ENCODE measurements at places on chromosomes 16 and 17.
A peak's percentile ranks its signal among the peaks of the same experiment; 100 is the strongest.

GRCh38 chr17:69945698-69946185, 129.3 kb upstream of the KCNJ16 start:
- DNase-seq = no peak

DNA sequence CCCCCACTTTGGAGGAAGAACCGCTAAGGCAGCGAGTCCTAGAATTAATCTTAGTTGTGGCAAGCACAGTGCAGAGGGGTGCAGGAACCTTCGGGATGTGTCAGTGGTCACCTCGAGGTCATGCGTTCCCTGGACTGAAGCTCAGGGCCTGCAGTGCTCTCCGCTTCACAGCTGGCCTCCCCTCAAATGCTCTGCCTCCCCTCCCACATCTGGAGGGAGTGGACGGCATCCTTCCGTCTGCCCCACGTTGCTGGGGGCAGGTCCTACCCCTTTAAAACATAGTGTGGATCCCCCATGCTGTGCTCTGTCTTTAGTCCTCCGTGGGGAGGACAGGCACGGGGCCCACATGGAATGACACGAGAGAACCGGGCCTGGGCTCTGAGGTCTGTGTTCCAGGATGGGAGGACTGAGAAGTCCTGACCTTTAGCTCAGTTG, 99.5 kb upstream of the CDC42EP4 start:
- DNase-seq = no peak

GRCh38 chr17:17971431-17972125, 622 bp downstream of the TOM1L2 start:
- DNase-seq = peak; percentile 22

DNA sequence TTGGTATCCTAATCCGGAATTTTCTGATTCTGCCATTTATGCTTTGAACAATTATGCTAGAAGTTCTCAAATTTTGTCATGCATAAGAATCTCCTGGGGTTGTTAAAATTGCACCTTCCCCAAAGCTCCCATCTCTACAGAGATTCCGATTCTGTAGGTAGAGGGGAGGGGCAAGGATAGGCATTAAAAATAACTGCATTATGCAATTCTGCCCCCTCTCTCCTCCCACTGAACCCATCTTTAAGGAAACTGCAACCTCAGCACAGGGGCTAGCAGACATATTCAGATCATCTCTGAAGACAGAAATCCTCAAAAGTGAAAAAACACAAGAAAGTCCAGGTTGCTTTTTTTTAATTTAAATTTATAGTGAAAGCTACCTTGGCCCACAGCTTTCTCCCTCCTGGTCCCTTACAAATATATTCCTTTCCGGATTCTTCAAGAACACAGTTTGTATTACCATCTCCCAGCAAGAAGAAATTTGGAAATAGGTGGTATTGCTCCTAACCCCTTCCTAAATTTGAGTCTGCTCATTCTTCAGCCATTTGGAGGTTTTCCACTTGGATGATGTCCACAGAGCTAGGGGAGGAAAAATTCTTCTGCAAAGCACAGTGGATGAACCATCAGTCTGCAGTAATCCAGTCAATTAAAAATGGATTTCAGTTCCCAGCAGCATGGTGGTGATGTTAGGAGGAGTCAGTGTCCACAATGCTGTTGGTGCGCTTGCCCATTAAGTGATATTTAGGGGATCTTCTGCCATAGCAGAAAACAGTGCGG, 67.7 kb downstream of the RBFOX1 start:
- no peak for DNase-seq

DNA sequence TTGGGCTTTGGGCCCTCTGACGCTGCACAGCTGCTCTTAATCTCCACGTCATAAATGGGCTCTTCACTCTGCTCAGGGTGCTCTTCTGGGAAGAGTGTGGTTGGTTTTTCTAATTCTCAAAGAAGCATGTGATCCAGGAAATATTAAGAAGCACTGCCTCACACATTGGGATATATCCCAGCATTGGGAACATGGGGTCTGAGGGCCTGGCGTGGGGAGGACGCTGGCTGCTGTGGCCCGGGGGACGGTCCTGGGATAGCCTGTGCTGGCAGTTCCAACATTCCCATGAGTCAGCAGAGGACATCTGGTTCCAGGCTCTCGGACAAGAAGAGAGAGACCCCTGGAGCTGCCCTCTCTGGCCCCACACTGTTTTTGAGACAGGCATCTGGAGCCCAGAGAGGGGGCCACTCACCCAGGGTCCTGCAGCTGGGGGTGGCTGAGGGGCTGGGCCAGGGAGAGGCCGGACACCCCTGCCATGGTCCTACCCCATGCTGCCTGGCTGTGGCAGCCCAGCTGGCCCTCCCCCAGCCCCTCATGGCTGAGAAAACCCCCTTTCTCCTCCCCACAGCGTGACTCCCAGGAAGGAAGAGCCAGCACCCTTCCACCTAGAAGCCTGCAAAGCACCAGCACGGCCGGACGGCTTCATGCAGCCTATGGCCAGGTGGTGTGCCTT, 58.8 kb downstream of the NT5M start:
- no peak for DNase-seq

- DNase-seq = no peak
Observed at GRCh38 chr17:1852327-1852726, 22.5 kb downstream of the RPA1 start.

DNA sequence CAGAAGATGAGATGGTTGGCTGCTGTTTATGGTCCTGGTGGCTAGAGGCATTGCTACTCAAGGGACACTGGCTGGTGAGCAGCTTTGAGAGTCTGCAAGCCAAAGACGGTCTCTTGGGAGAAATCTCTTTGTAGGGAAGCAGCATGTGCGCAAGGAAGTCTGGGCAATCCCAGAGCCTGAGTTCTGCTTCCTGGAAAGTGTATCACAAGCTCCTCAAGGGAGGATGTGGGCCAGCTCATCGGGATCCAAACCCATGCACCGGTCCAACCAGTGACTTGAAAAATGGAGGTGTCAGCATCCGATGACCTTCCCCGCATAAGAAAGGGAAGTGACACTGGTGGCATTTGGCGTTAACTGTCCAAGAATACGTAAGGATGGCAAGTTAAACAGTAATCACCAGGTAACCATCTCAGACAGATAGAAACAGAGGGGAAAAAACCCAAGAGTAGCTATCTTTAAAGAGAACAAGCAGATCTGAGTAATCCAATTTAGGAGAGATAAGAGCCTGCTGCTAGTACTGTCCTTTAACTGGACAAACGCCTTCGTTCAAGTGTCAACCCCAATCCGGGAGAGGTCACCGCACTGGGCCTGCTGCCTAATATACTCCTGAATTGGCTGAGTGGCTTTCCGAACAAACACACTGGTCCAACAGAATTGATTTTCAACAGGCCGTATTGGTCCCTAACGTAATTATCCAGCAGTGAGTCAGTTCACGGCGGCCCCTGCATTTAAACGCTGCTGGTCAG, 303.0 kb upstream of the ZFHX3 start:
- DNase-seq = no peak

- DNase-seq = no peak
Observed at GRCh38 chr17:47871048-47871447, 20.1 kb upstream of the SP6 start.

- no peak for DNase-seq
Observed at GRCh38 chr16:57172721-57173290, 13.0 kb downstream of the PSME3IP1 start.

DNA sequence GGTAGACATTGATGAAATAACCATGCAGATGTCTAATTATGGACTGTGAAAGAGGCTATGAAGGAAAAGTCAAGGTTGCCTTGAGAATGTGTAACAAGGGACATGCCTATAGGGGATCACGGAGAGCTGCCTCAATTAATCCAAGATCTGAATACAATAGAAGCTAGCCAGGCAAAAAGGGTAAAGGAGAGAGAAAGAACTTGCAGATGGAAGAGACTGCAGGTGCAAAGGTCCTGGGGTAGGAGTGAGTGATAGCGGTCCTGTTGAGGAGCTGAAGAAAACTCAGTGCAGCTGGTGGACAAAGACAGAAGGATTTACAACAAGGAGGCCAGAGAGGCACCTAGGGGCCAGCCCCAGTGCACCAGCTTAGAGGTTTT, 15.9 kb upstream of the TNS4 start:
- DNase-seq = no peak

DNA sequence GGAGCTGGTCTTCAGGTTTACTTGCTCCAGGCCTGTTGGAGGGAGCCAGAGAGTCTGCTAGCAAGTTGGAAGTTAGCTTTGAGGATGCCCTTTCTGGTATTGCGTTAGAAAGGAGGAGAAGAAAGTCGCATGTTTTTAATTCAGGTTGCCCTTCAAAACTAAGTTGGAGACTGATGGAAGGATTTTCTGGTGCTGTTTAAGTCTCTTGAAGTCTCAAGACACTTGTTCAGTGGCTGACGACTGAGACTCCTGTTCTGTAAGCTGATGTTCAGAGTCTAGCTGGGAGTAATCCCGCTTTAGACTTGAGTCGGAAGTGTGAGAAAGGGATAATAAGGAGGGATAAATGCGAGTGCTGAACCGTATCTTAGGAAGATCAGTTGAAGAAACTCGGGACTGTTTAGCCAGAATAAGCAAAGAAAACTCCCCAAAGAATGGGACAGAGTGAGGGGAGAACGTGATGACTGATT, 740 bp downstream of the AATF start:
- no peak for DNase-seq

DNA sequence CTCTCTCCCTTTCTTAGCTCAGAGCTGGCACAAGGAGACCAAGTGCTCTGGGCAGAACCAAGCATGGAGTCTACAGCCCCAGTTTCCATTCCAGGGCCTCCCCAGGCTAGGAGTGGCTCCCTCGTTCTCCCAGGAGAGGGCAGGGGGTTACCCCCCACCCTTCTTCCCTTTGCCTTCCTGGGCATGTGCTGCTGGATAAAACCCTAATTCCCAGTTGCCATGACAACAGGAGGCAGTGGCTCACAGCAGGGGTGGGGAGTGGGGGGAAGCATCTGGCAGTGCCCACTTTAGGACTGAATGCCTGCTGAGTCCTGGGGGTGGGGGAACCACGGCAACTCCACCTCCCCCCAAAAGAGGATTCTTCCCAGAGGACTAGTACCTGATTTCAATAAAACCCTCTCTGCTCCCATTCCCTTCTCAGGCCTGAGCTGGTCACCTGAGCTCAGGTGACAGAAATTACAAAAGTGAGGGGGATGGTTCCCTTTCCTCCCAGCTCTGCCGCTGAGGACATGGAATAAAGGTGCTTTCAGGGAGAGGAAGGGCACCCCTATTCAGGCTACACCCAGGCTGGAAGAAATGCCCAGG, 1.8 kb downstream of the MPP2 start:
- DNase-seq = no peak

GRCh38 chr16:79436885-79437284, 163.7 kb downstream of the MAF start:
- no peak for DNase-seq

DNA sequence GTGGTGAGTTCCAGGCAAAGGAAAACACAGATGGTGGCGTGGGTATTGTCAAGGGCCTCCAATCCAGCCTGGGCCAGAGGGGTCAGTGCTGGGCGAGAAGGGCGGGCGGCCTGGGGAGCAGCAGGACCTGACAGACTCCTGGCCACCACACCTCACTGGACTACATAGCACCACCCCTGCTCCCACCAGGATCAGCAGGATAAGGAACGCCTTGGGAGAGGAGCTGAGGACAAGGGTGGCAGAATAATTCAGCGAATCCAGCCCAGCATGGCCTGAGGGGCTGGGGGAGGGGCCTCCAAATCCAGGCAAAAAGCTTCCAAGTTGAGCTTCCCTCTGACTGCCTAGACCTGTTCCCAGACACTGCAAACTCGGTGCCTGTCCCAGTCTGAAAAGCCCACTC, 6.5 kb downstream of the DLX4 start:
- no peak for DNase-seq

DNA sequence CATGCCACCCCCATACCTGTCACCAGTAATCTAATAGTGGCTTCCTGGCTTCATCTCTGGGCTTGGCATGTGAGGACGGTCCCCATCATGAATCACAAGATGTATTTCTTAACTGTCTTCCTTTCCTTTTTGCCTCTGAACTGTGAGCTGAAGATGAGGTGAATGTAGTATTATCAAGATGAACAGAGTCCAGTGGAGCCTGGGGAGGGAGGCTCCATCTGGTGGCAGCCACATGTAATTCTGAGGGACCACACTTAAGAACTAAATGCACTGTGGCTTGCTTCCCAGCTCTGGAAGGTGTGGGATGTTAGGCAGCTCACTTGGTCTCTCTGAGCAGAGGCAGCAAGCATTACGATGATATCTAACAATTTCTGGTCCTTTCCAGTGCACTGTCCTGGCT, 354.9 kb upstream of the ASIC2 start:
- no peak for DNase-seq

DNA sequence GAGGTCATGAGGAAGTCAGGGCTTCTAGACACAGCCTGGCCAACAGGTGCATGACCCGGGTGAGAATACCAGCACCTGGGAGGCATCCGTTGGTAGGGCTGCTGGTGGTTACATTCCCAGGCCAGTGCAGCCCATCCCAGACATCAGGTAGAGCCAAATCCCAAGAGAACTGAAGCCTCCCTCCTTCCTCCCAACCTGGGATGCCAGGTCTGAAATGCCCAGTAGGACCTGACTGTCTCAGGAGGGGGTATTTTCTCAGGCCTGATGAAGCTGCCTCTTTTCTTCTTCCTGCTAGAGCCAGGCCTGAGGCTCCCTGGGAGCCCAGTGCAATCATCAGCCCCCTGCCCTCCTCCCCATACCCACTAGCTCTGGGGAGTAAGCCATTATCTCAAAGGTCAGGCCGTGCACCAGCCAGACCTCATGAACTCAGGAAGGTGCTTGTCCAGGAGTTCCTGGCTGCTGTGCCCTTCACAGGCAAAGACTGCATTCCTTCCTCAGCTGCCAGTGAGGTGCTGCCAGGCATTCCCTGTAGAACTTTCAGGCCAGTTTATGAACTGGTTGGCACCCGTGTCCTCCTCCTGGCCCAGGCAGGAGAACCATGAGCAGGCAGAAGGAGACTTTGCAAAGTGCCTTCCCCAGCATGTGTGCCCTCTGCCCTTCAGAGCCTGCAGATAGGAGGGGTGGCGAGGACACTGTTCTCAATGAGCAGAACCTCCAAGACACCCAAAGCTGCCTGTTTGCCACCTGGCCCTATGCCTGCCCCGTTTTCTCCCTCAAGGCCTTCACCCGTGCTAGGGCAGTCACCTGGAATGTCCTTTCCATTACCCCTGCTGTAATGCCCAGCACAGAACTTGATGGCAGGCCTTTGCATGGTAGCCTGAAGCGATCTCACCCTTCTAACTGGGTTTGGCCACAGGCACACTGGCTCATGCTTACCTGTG, 7.6 kb downstream of the TBX2 start:
- DNase-seq = no peak

- DNase-seq = peak; percentile 35
Observed at GRCh38 chr16:89506791-89507191, 1.4 kb upstream of the SPG7 start.

DNA sequence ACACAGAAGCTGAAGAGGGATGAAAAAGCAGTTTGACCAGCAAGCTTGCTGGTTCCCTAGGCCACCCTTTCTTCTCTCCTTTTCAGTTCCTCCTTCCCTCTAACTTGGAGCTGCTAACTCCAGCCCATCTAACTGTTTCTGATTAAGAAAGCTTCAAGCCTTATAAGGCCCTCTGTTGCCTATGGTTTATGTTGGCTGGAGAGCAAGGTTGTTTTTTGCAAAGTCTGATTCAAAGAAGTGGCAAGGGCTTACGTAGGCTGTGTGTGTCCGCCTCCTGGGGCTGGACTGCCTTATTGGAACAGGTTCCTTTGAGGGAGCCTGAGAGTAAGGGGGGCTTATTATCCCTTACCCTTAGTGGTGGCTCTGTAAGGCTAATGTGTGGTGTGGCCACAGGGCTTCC, 7.1 kb downstream of the AKAP1 start:
- DNase-seq = no peak

Data from activated gamma-delta T cell treated with Interleukin-2 at 50 U/mL for 16 hours (primary cell).